ENCODE measurements at places on chromosomes 11 and 22.

DNA sequence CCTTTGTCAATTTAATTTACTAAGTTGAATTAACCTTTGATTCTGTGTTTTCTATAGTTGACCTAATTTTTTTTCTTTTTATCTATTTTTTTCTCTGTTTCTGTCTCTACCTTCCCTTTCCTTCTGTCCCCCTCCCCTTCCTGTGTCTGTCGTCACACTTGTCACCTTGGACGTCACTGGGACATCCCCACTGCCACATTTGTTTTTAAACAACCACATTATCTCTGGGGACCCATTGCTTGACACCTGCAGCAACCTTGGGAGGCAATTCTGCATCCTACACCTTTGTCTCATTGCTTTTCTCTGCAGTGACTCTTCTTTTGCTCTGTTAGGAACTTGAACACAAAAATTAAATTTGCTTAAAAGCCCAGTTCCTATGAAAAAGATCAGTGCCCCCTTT is 51.8 kb upstream of the TTC12 start:
- no peak for DNase-seq

DNA sequence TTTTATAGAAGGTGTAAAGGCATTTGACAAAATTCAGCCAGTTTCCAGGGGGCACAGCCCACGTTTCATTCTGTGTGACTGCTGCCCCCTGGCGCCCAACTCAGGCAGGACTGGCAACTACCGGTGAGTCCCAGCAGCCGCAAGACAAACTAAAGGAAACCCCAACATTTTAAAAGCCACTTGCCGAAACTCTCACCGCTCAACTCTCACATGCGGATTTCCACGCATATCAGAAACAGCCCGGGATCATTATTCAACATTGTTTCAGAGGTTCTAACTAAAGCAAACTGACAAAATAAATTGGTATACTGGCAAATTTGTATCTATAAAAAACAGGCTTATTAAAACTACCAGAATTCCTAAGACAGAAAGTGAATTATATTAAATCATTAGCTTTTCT is 48.2 kb downstream of the MORC2 start:
- peak; percentile 30 for DNase-seq

DNA sequence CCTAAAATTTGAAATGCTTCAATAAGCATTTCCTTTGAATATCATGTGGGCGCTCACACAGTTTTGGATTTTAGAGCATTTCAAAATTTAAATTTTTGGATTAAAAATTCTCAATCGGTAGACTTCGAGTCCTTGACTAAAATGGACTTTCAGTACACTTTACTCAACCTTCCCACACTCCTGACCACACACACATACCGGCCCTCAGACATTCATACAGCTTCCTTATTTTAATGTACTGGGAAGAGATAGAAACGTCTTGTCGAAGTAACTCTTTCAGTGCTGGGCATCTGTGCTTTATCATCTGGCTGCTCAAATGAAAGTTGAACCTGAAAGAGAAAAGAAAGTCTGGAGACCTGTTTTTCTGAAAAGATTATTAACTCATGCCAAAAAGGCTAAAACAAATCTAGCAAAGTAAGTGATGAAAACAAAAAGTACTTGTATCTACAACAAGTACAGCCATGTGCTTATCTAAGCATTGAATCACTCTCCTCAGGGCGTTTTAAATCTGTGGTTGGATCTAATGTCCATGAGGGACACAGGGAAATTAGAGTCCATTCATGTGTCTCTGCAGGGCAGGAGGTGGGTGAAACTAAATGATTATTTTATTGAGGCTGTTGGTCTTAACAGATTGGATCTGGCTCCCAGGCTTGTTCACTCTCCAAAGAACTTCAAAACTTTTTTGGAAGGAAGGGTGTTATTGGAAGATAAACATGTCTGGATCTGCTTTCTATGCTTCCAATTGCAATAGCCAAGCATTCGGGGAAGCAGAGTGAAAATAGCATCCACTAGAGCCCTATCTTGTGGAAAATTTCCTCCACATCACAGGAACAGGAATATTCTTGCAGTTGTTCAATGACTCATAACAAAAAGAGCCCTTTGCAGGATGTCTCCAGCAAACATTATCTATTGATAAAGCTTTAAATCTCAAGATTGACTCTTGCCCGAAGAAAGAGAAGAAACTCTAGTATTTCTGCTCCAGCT is 47.0 kb downstream of the CARD18 start:
- no peak for DNase-seq

- no peak for DNase-seq
Observed at GRCh38 chr22:42611051-42611450, 3.6 kb downstream of the POLDIP3 start.

GRCh38 chr11:13278609-13279486 is 1.3 kb downstream of the BMAL1 start:
- DNase-seq: no peak

- no peak for DNase-seq
Observed at GRCh38 chr11:19326499-19326898, 85.8 kb upstream of the E2F8 start.

GRCh38 chr11:83847467-83848034 is 561.4 kb upstream of the CCDC90B start:
- no peak for DNase-seq

GRCh38 chr22:27829620-27830019 is 28.1 kb upstream of the MN1 start:
- DNase-seq: no peak

GRCh38 chr11:100827934-100828661 is 141.0 kb downstream of the ARHGAP42 start:
- no peak for DNase-seq

GRCh38 chr22:23402275-23403151 is 177.6 kb downstream of the IGLL1 start:
- DNase-seq: peak; percentile 26

DNA sequence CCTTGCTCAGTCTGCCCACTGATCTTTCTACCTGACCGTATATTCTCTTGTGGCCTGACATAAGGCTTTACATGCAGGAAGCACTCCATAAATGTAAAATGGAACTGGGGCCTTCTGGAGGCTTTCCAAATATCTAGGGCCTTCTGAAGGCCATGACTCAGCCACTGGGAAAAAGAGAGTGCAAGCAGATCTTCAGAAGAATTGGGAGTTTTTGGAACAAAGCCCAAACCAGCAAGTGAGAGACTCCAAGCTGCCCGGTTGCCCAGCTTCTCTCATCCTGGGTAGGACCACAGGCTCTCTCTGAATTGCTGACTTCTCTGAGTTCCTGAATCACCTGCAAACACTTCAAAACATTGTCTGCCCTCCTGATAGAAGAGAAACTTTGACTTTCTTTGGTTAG is 107.9 kb upstream of the BMAL1 start:
- DNase-seq: no peak

DNA sequence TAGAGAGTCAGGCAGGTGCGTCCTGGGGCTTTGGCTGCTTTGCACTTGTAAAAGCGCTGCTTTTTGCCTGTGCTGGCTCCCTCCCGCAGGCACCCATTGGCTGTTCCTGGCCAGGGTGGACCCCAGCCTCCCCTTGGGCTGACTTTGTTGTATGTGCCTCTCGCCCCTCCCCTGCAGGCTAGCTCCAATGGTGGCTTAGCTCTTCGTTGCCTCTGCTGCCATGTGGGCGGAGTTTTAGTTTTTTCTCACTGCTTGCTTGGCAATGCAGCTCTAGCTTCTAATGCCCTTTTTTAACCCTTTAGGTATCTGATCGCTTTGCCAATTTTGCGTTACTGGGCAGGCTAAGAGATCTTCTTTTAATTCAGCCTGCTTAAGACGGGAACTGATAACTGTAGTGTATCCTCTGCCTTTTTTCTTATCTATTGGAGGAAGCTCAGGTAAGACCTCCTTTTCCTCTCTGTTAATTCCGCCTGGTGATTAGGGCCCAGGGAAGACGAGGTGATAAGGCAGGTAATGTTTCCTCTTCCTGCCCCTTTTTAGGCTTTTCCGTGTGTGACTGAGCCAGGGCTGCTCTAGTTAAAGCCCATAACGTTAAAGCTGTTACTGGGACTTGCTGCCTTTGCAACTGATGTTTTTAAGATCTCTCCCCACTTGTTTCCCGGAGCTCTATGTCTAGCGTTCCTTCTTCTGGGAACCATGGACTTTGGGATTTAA is 11.7 kb upstream of the GLYATL1 start:
- no peak for DNase-seq

DNA sequence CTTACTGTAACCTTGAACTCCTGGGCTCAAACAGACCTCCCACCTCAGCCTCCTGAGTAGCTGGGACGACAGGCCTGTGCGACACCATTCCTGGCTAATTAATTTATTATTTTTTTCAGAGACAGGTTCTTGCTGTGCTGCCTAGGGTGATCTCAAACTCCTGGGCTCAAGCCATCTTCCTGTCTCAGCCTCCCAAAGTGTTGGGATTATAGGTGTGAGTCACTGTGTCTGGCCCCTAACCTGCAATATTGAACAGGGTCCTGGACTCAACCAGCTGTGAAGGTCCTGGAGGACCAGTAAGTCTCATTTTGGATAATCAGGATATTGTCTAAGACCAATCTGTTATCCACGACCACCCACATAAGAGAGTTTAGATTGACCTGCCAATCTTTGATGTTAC is 15.2 kb downstream of the CCDC134 start:
- no peak for DNase-seq

GRCh38 chr11:132035228-132035627 is 664.8 kb downstream of the NTM start:
- DNase-seq: no peak

DNA sequence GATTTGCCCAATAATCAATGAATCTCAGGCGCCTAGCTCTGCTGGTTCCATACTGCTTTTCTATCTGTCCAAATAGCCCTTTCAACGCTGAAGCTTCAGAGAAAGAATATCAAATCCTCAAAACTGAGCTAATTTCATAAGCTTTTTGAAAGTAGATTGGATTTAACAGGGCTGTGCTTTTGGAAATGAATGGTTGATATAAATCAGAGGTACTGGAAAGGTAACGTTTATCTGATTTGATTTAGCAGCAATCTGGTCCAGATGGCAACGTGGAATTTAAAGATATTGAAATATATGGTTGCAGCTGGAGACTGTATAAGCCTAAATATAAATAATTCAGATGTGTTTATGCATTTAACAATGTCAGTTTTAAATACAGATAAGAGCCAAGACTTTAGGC is 229.5 kb upstream of the MPPED2 start:
- DNase-seq: no peak

- DNase-seq: peak; percentile 62
Observed at GRCh38 chr11:45964911-45965389, 42.5 kb downstream of the LARGE2 start.

- DNase-seq: no peak
Observed at GRCh38 chr11:12200279-12200990, 90.0 kb downstream of the MICAL2 start.

DNA sequence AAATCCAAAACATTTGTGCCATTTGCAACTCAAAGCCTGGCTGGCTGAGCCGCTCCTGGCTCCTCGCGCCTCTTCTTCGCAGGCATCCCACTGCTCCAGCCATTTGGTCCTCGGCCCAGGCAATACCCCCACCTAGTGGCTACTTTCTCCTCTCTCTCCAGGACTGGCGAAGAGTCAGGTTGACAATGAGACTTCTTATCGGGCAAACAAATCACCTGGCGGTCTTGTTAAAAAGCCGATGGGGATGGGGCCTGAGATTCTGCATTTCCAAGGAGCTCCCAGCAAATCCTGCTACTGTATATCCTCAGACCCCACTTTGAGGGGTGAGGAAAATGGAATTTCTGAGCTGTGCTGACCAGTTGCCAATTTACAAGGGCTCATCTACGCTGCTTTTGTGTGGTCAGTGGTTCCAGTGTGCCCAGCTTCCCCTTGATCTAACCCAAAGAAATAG is 89.0 kb downstream of the ISX start:
- DNase-seq: peak; percentile 15

DNA sequence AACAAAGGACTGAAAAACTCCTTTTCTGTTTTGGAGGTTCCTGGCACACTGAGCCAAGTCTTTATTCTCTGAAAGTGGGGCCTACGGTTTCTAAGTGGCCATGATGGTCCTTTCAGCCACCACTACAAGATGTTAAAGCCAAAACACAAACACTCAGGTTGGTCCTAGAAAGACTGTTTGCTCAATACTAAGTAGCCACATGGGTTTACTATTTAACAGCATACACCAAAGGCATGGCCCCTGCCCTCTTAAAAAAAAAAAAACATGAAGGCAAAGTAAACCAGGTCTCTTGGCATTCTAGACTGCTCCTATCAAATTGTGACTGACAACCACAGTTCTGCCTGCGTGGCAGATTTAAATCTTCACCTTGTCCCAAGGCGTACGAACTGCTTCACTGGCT is 123.6 kb upstream of the BID start:
- DNase-seq: no peak

DNA sequence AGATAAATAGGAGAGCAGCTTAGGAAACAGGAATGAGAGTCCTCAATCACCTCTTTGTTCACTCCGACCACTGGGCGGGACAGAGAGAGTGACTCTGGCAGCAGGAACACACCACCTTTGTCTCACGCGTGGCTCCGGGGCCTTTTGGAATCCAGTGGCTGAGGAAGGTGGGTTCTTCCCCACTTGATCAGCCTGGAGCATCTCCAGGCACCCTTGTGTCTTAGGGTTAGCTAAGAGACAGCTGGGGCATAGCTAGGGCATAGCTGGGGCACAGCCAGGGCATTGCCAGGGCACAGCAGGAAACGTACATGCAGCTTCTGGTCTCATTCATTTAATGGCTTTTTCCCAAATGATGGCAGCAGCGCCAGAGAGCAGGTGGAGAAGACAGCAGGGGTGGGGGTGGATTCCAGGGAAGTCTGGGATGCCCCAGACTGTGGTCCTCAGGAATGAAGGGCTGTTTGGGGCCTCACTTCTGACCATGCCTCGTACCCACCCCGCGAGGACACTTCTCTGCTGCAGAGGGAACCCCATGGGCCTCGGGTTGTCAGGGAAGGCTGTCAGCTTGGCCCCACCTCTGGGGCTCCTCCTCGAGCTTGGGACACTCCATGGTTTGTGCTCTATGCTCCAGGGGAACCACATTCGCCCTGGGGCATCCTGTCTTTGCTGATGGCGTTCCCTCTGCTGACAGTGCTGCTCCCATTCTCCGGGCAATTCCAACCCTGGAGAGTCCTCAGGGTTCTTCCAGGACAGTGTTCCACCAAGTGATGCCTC is 30.4 kb upstream of the SHANK2 start:
- DNase-seq: no peak

GRCh38 chr11:27012234-27012921 is 18.5 kb downstream of the FIBIN start:
- peak; percentile 16 for DNase-seq

GRCh38 chr11:47285969-47286770 is 16.2 kb downstream of the MADD start:
- DNase-seq: no peak

GRCh38 chr11:108369064-108369463 is 98.3 kb downstream of the C11orf65 start:
- no peak for DNase-seq

- no peak for DNase-seq
Observed at GRCh38 chr11:85813721-85814120, 2.8 kb upstream of the SYTL2 start.

- no peak for DNase-seq
Observed at GRCh38 chr11:834371-835316, 1.9 kb downstream of the CD151 start.
